DMS79 (cell line): ENCODE measurements at places on chromosomes 1 and 21.

- DNase-seq: no peak
Observed at GRCh38 chr1:198640174-198640573, 1.3 kb downstream of the PTPRC start.

DNA sequence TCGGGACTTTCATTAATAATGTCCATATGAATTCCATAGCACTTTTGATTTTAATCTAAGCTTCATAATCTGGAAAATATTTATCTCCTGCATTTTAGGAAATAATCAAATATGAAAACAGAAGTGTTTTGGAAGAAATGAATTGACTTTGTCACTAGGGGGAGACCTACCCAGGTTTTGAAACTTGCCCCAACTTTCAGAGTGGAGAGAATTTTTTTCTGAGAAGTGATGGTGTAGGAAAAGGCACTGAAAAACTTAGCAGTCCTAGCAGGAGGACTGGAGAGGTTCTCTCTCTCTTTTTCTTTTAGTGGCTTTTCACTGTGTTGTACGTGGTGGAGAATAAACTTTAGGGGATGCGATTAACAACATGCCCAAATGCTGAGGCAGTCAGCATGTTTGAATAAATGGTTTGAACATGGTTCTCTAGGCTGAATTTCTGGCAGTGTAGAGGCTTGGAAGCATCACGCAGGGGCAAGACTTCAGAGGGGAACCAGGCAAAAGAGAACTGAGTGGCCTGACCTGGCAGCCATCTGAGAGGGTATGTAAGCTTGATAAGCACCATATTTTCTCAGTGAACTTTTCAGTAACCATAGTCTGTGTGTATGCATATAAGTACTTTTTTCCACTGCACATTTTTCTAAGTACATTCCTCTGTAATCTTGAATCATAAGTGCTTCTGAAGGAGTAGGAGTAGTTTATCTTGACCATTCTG lies 68.3 kb upstream of the NEK7 start:
- no peak for DNase-seq

- no peak for DNase-seq
Observed at GRCh38 chr1:112508278-112509004, at the start of gene WNT2B. TSS of gene WNT2B (plus strand) at chr1:112508965. CDS start at chr1:112509263, 298 bp downstream.

GRCh38 chr1:75797606-75798216 lies 1.0 kb downstream of the MSH4 start:
- DNase-seq: no peak

- DNase-seq: peak; percentile 80
Observed at GRCh38 chr1:8646189-8646588, 171.3 kb downstream of the RERE start.

DNA sequence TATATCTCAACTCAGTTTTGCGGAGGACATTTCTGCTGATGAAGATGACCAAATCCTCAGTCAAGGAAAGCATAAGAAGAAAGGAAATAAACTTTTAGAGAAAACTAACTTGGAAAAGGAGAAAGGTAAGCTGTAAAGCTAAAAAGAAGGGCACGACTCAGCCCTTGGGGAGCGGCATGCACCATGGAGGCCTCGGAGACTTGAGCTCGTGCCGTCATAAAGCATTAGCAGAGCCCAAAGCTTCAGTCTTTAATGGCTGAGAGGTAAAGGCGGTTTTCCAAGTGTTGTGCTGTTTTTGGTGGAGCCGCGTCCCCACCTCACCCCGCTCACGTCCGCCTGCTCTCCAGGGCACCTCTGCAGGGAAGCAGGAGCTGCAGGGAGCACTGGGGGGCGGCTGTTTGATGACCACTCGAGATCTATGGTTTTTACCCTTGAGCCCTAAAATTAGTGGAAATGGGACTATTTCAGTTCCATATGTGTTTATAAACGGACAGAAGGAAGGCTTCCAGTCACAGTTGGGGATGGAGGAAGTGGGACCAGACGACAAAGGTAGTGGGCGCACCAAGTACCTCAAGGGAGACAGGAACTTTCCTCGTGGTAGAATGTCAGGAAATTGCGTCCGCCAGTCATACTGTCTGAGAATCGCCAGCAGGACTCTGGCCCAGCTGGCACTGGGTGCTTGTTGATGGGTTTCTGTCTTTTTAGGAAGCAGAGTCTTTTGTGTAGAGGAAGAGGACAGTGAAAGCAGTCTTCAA lies 27.6 kb downstream of the RRP1B start:
- no peak for DNase-seq

GRCh38 chr1:230185076-230186001 lies 118.3 kb downstream of the GALNT2 start:
- DNase-seq: peak; percentile 36

GRCh38 chr21:42913476-42913875 lies 12.0 kb downstream of the ERVH48-1 start:
- DNase-seq: no peak

GRCh38 chr1:230120921-230121381 lies 53.9 kb downstream of the GALNT2 start:
- DNase-seq: no peak

DNA sequence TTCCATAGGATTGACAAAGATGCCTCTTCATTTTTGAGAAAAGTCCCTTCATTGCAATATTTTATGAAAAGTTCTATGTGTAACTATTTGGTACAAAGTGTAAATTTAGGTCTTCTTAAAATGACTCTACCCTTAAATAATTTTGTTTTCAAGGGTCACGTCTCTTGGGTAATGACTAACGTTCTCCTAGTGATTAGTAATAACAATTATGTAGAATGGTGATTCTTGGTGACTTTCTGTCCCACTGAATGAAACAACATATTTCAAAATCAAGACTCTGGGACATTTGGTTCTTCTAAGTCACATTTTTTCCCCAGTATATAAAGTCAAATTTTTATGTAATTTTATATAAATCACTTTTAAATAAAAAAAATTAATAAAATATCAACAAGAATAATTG lies 277.5 kb upstream of the ADAMTS5 start:
- no peak for DNase-seq

GRCh38 chr1:65341381-65341780 lies 32.0 kb downstream of the DNAJC6 start:
- DNase-seq: no peak

GRCh38 chr1:241582921-241583321 lies 50.7 kb downstream of the KMO start:
- no peak for DNase-seq

DNA sequence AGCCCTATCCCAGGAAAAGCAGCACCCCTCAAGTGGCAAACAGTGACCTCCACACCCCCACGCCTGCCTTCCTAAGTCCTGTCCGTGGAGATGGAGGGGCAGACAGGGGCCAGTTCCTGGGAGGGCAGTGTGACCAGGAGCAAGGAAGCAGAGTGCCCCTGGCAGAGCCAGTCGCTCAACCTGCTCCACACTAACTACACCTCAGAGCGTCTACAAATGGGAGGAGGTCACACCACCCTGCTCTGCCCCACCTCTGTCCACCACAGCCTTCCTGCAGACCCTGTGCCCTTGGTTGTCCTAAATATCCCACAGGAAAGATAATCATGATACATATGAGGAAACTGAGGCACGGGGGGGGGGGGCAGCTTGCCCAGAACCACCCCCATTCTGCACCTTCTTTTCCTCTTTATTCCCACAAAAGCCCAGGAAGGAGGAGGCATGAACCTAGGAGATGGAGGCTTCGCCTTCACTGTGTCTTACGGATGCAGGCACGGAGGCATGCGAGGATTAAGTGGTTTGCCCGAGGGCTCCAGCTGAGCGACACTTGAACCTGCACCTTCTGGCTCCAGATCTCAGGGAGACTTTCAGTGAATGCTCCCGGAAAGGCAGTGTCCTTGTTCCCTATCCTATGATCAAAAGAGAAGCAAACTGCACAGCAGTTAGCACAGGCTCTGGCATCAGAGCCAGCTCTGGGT lies 42.7 kb upstream of the SELENON start:
- DNase-seq: no peak

- DNase-seq: no peak
Observed at GRCh38 chr1:3106216-3106615, 37.2 kb downstream of the PRDM16 start.

- no peak for DNase-seq
Observed at GRCh38 chr1:33338440-33339211, 17.7 kb upstream of the A3GALT2 start.

GRCh38 chr1:34842073-34842472 lies 17.5 kb downstream of the SMIM12 start:
- no peak for DNase-seq

DNA sequence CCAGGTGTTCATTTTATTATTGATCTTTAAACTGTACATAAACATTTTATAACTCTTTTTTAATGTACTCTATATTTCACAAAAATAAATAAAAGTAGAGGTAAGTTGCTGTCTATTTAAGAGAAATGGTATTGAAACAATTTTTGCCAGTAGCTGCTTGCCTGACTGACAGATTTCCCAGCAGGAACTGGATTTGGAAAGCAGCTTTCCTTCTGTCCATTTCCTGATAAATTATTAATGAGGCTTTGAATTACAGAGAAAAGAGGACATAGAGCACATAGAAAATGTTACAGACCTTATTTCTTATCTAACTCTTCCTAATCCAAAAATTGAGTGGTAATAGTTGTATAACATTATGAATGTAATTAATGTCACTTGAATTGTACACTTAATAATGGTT lies 79.7 kb upstream of the BCL10 start:
- DNase-seq: no peak

- DNase-seq: no peak
Observed at GRCh38 chr21:20250337-20250736, 747.9 kb upstream of the NCAM2 start.

- no peak for DNase-seq
Observed at GRCh38 chr1:218347723-218348627, 2.8 kb downstream of the TGFB2 start.

DNA sequence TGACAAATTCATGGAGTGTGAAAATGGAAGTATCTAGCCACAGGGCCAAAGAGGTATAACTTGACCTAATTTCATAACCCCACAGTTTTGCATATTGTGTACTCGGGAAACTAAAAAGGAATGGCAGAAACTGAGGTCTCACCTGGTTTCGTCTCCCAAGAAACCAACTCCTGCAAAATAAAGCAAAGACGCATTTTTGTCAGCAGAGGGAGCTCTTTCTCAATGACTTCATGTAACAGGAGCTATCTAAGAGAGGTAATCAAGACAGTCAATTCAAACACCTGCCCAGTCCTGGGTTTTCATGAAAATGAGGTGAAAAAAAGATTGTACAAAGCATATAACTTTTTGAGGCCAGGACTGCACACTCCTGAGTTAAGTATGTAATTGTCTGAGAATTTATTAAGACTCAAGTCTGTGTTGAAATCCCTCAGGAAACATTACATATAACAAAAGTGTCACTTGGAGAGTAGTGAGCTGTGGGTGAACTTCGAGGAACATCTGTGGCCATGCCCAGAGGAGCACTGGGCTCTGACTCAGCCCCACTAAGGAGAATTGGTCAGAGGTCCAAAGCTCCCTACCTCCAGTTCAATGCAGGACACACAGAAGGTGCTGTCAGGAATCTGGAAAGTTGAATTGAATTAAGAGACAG lies 17.6 kb downstream of the FCRL4 start:
- DNase-seq: no peak

GRCh38 chr1:956636-957035 lies 2.4 kb downstream of the NOC2L start:
- no peak for DNase-seq

- no peak for DNase-seq
Observed at GRCh38 chr1:185159966-185160365, 3.0 kb downstream of the SWT1 start.

DNA sequence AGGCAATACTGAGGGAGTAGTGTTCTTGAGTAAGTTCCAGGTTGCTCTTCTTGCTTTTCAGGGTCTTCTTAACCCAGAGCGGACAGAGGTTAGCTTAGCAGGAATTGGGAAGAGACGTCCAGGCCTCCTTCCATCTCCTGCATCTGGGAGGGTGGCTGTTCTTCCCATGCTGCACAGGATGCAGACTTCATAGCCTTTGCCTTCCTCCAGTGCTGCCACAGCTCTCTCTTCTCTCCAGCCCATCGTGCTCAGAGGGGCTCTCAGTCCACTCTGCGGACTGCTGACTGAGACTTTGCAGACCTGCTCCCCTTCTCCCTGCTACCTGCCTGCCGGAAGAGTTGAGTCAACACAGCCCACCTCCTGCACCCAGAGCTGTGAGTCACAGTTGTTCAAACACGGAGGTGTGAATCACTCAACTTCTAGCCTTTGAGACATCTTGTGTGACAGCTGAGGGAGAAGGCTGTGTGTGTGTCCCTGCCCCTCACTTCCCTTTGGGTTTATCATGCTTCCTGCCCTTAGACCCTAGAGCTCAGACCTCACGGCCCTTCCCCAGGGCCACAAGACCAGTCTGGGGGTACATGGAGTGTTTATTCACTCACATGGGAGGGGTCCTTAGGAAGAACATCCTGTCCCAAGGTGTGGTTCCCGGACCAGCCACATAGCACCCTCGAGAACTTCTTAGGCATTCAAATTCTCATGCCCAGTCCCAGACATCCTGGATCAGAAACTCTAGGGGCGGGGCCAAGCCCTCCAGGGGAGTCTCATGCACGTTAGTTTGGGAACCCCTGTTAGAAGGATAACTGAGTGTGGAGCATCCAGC lies 158.3 kb upstream of the CACNA1E start:
- no peak for DNase-seq

DNA sequence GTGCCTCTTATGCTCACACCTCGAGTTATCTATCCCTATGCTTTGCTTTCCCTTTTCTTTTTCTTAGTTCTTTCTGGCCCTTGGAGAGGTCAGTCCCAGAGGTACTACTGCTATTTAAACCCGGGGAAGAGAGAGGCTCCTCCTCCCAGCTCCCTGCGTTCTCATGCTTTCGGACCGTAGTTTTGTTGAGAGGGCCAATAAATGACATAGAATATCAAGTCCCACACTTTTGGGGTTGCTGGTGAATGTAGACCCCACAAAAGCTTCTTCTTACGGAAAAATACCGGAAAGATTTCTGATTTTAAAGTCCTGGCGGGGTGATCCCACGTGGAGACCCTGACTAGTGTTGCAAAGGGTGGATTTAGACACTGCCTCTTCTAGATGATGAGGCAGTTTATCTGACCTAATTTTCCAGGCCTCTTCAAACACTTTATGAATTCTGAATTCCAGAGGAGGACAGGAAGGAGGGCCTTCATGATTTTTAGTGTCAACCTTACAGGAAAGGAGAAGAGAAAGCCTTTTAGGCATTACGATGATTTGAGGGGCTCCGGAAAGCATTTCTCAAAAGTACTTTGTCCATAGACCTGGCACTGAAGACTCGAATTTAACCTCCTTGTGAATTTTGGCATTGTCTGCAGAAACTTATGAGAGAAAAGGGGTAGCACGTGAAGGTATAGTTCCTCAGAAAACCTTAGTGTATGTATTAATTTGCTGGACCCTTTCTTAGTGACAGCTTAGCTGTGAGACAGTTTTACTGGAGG lies 694 bp downstream of the TMEM167B start:
- no peak for DNase-seq

DNA sequence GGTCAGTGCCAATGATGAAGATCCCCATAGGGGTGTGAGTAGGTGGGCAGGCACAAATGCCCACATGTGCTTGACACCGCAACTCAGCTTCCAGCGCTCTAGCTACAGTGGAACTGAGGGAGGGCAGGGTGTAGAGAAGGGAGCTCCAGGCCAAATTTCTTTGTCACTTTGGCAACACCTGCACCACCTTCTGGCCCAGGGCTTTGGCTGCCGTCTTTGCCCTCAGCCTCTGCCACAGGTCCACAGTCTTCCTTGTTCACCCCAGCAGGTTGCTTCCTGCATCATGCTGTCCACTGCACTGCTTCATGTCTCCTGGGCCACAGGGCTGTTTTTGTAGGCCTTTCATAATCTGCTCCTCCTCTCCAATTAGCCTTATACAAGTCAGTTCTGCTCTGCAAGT lies 20.4 kb upstream of the FMOD start:
- DNase-seq: no peak
